ENCODE measurements at places on chromosomes 5 and 9. TPM values are rescaled to one million over a fixed set of nuclear protein-coding genes. Genes with fewer than 3 reads are reported as not detected.

The IFNK gene
- not detected for total RNA-seq

The SPAG8 gene
- 0.51 TPM for total RNA-seq

The APBA1 gene
- 0.15 TPM for total RNA-seq

The ACTBL2 gene
- 0.05 TPM for total RNA-seq

The NR4A3 gene
- total RNA-seq = 1.6 TPM

The SHOC1 gene
- total RNA-seq = 0.02 TPM

The TRIM7 gene
- 41.9 TPM for total RNA-seq

Data from A549 treated with dexamethasone at 1 μM for 4 hours (cell line).